ENCODE measurements at places on chromosomes 4 and X.

DNA sequence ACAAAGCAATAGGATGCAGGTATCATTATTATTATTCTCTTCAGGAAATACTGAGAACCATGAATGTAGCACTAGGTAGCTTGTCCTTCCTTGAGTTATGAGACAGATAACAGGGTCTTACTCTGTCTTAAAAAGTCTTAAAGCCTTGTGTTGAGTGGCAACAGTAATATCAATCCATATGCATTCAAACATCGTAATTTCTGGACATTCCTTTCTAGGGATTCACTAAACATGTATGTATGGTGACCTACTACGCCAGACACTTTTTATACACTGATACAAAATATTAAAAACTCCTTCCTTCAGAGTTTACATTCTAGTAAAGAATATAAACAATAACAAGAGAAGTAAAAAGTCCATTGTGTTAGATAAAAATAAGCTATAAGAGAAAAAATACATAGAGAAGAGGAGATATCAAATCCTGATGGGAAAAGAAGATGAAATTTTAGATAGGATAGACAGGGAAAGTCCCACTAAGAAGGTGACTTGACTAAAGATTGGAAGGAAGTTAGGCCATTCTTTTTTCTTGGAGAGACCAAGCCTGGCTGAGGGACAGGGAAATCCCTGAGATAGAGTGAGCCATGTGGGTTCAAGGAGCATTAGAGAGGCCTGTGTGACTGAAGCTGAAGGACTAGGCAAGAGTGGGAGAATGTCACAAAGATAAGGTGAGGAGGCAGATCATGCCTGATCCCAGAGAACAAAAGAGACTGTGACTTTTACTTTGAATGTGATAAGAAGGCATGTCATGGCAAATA, 5.0 kb upstream of the DDX60L start:
- no peak for DNase-seq

- DNase-seq: no peak
Observed at GRCh38 chr4:66562276-66562806, 892.1 kb upstream of the EPHA5 start.

DNA sequence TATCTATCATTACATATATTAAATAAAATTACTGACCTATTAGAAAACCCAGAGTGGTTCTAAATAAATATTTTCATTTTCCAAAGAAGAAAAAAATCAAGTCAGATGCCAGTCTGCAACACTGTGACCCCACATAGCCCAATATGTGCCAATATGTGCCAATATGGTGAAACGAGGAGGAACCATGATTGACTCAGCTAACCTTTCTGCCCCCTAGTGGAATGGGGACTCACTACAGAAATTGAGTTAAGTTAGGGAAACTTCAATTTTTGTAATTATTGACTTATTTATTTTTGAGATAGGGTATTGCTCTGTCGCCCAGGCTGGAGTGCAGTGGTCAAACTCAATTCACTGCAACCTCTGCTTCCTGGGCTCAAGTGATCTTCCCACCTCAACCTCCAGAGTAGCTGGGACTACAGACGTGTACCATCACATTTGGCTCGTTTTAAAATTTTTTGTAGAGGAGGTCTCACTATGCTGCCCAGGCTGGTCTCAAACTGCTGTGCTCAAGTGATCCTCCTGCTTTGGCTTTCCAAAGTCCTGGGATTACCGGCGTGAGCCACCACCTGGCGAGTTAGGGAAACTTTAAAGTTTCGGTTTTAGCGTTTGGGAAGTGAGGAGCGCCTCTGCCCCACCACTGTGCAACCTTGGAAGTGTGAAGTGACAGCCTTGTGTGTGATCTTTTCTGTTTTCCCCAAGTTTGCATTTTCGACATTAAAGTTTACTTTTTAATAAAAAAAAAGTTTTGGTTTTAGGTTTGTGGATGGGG, 116.8 kb upstream of the SHISA3 start:
- DNase-seq: no peak

GRCh38 chr4:167234316-167234881, at the start of gene SPOCK3:
SPOCK3 (minus strand) TSS chr4:167234494.
- no peak for DNase-seq

- DNase-seq: no peak
Observed at GRCh38 chr4:15037923-15038541, 35.8 kb downstream of the CPEB2 start.

DNA sequence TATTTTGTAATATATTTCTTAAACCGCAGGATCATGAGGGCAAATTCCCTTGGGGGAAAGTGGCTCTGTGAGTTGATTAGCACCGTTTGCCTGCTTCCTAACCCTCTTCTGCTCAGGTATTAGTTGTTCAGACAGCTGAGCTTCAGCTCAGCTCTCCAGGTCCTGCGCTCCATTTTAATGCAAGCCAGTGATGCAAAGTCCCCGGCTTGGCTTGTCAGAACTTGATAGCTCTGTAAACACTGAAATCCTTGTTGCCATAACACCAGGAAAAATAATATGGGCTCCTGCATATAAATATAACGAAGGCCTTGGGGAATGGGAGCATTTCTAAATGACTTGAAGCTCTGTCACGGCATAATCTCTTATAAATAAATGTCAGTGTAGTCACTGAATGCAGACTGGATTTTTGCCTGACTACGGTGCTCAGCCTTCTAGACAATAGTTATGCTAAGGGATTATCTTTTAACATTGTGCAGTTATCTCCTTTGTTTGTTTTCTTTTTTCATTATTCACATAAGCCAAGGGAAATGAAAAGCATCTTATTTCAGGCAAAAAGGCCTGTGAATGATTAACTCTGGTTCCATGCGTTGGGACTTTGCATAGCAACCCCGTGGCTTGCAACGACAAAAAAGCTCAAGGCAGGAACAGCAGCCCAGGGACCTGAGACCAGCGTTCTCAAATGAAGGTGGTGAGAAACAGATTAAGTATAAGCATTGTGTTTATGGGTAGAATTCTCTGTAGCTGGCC, 253.2 kb downstream of the SPRY1 start:
- no peak for DNase-seq

DNA sequence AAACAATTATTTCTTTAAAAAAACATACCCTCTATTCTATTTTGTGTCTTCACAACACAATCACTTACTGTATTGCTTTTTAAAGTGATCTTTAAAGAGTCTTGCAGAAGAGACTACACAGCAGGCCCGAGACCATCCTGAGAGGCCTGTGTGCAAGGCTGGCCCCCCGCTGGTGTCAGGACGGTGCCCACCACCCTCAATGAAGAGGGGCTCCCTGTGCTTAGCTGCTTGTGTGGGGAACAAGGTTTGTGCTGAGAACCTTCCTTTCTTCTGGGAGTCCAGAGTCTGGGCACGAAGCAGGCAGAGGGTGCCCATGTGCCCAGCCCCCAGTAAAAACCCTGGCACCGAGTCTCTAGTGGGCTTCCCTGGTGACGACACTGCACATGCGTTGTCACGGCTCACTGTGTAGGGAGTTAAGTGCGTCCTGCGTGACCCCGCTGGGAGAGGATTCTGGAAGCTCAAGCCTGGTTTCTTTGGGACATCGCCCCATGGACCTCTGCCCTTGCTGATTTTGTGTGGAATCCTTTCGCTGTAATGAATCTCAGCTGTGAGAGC, 22.0 kb downstream of the RGS12 start:
- DNase-seq: no peak

- DNase-seq: no peak
Observed at GRCh38 chr4:32858971-32859370, 2138.8 kb downstream of the PCDH7 start.

DNA sequence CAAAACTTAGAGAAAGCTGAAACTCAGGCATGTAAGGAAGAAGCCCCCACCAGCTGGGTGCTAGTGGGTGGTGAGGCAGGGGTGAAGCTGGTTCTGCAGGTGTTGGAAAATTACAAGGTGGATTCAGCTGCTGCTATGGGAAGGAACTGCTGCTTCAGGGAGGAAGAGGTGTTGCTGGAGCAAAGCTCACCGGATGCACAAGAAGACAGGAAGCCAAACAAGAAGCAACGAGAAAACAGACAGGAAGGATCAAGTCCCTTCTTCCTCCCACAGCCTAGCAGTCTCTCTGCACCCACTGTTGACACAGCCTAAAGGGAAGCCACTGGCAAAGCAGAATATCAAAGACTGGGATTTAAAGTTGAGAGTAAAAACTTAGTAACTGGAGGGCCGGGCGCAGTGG, 100.2 kb upstream of the JADE1 start:
- DNase-seq: no peak

DNA sequence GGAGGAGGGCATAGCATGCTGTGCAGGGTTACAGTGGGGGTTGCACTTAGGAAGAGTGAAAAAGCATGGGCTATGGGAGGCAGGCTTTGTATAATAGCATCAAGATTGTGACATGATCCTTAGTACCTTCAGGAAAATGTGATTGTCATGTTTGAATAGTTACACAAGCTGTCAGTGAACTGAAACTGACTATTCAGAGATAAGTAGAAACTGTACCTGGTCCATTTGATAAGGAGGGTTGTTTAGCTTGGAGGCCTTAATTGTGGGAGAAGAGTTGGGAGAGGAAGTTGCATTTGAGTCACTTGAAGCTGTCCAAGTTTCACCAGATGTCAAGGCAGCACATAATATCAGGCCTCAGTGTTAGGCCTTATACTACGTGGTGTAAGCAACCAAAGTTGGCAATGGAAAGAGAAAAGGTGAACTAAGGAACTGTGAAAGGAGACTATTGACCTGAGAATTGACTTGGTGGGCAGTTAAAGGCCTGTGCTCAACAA, 85.0 kb downstream of the TEX13C start:
- no peak for DNase-seq

GRCh38 chr4:159606835-159607234, 504.0 kb downstream of the RAPGEF2 start:
- DNase-seq: no peak

GRCh38 chr4:1410491-1411325, 4.5 kb upstream of the NKX1-1 start:
- no peak for DNase-seq

GRCh38 chr4:65789805-65790204, 119.5 kb upstream of the EPHA5 start:
- no peak for DNase-seq

DNA sequence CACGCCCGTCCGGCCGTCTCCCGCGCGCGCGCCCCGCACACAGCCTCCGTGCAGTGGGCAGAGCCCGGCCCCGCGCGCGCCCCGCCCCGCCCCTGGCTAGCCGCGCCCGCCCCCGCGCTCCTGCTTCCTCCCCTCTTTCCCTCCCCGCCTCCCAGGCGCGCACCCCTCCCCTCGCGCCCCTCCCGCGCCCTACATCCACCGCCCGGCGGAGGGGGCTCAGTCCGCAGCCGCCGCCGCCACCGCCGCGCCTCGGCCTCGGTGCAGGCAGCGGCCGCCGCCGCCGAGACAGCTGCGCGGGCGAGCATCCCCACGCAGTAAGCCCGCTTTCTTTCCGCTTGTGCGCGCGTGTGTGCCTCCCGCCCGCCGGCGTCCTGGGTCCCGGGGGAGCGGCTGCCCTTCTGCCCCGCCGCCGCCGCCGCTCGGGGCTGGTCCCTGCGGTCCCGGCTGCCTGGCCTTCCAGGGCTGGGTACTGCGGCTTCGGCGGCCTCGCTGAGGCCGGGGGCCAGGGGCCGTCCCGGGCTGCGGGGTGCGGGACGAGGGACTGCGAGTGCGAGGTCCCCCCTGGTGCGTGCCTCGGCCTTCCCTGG, at the start of gene FHL1:
FHL1 (plus strand) TSS at position 219 of the 587 bp plus-strand sequence.
- peak; percentile 26 for DNase-seq

GRCh38 chr4:22299678-22300077, 216.2 kb downstream of the ADGRA3 start:
- no peak for DNase-seq

- no peak for DNase-seq
Observed at GRCh38 chrX:22037911-22038537, 5.9 kb downstream of the PHEX start.

- DNase-seq: no peak
Observed at GRCh38 chrX:72269671-72270251, 7.3 kb downstream of the RPS4X start.

DNA sequence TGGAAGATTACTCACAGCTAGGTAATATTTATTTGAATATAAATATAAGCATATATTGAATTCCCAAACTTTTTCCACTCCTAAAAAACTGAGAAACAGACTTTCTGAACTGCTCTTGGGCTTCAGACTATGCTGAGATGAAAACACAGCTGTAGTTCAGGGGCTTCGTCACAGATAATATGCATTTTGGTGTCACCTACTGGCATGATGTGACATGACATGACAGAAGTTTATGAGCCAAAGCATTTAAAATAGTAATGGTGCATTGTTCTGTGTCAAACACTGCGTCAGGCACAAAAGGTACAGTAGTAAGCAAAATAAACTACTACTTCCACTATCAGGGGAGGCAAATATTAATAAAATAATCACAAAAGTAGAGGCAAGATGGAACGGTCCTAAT, 171.3 kb downstream of the BTC start:
- DNase-seq: no peak

DNA sequence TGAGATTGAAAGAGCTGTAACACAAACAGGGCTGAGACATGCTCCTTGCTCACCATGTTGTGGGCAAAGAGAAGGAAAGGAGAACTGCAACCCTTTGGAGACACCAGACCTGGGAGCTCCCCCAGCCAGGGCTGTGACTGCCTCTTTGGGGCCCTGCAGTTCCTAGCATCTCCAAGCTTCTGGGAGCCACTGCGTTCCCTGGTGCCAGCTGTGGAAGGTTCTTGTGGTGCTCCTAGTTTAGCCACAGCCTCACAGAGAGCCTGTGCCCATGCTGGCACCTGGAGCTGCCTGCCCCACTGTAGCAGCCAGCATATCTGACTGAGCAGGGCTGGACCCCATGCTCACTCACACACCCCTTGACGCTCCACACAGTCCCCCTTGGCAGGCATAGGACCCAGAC, 141.7 kb downstream of the PDHA2 start:
- DNase-seq: no peak

DNA sequence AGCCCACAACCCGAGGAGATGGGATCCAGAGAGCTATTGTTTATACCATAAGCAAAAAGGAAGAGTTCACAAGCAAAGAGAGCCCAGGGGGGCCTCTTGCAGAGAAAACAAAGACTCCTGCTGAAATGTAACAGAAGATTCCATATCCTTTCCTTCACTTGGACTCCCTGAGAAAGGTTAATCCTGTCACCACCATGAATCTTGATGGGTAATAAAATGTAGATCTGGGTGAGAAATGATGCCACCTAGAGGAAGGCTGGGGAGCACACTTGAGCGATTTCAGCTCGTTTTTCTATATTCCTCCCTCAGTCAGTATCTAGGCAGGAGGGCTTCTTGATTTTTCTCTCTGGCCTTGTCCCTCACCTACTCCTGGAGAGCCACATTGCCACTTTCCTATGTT, 10.2 kb upstream of the KCNE5 start:
- no peak for DNase-seq

GRCh38 chr4:89067417-89067816, 10.4 kb upstream of the FAM13A start:
- DNase-seq: no peak

GRCh38 chr4:6529021-6529420, 46.0 kb upstream of the MAN2B2 start:
- no peak for DNase-seq

- no peak for DNase-seq
Observed at GRCh38 chr4:45638641-45639040, 485.2 kb downstream of the GABRG1 start.

GRCh38 chr4:156196722-156197121, 243.1 kb upstream of the CTSO start:
- no peak for DNase-seq
